ENCODE measurements at places on chromosomes 1 and 21.

DNA sequence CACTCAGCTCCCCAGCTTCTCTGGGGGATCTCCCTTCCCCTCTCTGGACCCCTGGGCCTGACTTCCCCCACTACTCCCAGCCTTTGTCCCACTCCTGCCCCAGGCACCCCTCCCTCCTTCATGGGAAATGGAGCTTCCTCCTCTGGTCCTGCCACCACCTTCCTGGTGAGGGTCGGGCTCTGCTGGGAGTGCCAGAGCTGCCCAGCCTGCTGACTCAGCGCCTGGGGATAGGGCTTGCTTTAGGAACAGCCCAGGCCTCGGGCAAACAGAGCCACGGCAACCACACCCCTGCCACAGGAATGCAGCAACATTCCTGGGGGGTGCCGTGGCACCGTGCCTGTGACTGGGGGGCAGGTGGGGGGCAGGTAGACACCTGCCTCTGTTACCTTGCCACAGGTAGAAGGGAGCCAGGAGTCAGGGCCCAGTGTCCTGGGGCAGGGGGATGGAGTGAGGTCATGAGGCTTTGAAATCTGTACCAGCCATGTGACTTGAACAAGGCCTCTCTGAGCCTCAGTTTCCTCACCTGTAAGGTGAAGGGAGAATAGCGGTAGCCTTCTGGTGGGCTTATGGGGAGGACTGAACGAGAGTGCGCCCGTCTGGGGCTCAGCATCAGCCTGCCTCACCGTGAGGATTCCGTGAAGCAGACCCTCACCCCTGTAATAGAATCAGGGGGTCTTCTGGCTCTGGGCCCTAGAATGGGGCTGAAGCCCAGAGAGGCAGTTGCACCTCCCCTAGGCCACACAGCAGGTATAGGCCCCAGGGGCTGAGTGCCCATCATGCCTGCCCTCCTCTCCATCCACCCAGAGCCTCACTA, 17.8 kb upstream of the EPHA2 start:
- no peak for DNase-seq

DNA sequence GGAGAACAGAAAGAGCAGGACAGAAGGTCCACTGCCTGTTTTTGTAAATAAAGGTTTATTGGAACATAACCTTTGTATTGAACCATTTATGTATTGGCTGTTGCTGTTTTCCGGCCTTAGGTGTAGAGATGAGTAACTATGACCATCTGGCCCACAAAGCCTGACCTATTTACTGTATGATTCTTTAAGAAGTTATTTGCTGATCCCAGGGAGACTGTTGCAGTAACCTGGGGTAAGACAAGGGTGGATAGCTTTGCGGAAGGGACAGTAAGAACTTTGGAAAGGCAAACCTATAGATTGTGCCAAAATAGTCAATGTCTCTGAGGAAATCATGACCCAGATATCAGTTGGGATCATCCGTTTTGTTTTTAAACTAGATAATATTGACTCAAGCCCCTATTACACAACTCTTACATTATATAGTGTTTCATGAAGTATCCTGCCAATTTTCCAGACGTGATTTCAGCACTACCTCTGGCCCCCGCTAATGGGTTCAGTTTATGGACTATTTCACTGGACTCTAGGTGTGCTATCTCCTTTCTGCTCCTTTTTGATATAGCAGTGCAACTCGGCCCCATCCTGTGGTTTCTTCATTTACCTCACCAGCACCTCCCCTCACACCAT, 20.8 kb upstream of the TLCD4 start:
- no peak for DNase-seq

GRCh38 chr1:168135921-168136708, 615 bp downstream of the GPR161 start:
- no peak for DNase-seq

GRCh38 chr1:157852476-157852875, 10.9 kb upstream of the CD5L start:
- no peak for DNase-seq

DNA sequence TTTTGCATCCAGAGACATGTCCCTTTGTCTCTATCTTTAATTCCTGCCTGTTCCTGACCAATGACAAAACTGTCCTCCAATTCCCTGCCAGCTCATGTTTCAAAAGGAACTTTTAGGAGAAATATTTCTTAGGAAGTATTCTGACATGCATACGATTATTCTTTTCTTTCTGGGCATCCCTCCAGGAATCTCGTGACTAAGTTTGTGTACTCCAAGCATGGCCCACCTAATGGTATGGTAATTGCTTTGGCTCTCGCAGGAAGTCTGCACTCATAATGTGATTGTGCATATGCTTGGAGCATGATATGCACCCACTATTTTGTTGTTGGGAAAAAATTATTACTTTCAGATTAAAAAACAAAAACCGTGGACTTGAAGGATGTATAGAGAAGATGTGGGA, 256.4 kb downstream of the PRDM2 start:
- no peak for DNase-seq

- no peak for DNase-seq
Measured at GRCh38 chr1:40610156-40610555, 55.3 kb downstream of the RIMS3 start.

- no peak for DNase-seq
Measured at GRCh38 chr21:39082656-39083376, 100.4 kb downstream of the PSMG1 start.

GRCh38 chr1:200731654-200732332, 6.9 kb upstream of the CAMSAP2 start:
- DNase-seq: no peak

DNA sequence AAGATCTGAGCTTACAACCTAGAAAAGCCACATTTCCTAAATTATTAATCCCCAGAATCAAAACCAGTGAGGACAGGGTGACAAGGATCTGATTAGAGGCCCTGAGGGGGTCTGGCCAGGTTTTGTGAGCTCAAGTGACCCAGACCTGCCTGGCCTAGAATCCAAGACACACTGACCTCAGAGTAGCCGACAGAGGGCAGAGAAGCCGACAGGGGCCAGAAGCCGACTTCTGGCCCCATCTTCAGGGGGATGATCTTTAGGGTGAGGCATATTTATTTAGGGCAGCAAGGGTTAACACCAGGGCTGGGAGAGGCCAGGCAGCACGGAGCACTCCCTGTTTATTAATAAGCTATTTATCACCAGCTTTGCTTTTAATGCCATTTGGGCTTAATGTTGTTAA, 45.3 kb downstream of the CASZ1 start:
- DNase-seq: no peak

Measured in activated gamma-delta T cell treated with Interleukin-2 at 50 U/mL for 16 hours (primary cell).